GM03348 (cell line): ENCODE measurements at places on chromosomes 1 and 21.

GRCh38 chr21:26118938-26119540 lies 51.5 kb downstream of the APP start:
- no peak for DNase-seq

DNA sequence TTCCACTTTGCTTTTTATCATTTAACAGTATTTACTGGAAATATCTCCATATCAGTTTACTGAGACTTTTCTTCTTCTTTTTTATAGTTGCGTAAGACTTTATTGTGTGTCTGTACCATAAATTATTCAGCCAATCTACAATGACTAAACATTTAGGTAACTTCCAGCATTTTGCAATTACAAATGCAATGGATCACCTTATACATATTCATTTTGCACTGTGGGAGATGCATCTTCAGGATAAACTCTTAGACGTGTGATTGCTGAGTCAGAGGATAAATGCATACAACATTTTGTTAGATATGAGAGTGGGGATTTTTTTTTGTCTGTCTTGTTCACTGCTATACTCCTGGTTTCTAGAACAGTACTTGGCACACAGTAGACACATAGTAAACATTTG lies 95.7 kb upstream of the GCLM start:
- DNase-seq: no peak

DNA sequence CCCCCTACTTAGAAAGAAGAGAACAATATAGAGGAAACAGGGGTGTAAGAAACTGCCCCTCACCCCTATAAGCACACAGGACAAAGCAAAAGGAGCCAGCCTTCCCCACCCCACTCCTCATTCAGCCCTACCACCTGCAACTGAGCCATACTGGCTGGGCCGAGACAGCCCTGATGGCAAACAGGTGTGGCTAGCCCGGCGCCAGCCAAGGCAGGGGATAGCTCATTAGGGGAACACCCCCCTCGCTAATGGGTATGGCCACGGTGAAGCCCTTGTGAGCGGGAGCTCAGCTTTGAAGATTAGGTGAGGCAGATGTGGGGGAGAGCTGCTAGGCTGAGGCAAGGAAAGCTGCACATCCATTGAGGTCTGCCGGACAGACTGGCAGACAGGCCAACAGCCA lies 65.5 kb downstream of the ERI3 start:
- no peak for DNase-seq

- peak; percentile 89 for DNase-seq
Observed at GRCh38 chr1:7902478-7903085, 38.1 kb downstream of the TNFRSF9 start.

GRCh38 chr1:15233689-15234088 lies 13.3 kb upstream of the FHAD1 start:
- no peak for DNase-seq

- DNase-seq: no peak
Observed at GRCh38 chr1:194300776-194301175, 1114.4 kb upstream of the B3GALT2 start.

DNA sequence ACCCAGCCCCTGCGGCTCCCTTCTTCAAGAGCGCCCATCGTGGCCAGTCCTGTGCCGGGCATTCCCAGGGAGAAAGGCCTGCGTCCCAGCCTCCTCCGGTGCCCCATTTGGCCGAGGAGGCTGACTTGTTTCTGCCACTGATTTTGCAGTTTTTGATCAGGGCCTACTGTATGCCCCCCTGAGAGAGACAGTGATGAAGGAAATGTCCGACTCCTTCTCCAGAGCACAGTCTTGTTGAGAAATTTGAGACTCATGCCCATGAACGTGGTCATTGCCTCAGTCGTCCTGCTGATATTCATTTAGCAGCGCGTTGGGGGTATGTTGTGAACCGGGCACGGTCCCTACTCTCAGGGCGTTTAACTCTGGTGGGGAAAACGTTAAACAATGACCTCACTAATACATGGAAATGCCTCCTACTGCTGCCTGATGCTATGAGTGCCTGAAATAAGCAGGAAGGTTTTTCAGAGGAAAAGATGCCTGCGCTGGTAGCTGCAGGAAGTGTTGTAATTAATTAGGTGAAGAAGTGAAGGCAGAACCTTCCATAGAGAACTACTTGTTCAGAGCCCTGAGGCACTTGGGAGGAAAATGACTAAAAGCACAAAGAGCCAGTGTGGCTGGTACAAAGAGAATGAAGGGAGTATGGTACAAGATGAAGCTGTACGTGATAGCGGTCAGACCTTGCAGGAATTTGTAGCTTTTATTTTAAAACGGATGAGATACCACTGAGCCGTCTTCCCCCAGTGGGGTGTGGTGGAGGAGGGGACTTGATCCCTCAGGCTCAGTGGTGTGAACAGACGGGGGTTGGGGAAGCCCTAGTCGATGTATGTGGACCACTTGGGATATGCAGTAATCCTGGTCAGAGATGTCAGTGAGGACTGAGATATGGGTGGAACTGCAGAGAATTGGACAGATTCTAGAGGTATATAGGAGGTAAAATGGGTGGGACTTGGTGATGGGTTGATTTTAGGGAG lies 730 bp downstream of the ZCCHC17 start:
- peak; percentile 24 for DNase-seq

GRCh38 chr1:227952374-227953021 lies 4.8 kb upstream of the WNT9A start:
- DNase-seq: peak; percentile 4

DNA sequence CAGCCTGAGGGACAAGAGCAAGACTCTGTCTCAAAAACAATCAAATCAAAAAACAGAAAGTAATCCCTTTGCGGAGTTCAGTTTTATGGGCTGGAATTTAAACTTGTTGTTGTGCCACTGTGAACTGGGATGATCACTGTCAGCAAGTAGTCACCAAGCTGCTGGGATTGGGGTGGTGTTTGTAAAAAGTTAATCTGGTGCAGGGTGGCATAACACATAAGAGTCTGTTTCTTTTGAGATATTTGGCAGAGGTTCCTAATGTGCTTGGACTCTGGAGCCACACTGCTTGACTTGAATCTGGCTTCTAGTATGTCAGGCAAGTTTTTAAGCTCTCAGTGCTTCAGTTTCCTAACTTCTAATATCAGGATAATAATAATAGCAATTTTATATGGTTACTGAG lies 6.6 kb downstream of the CLIC4 start:
- DNase-seq: no peak
